Pons (tissue), 1 donor: ENCODE measurements at places on chromosomes 4 and X.

GRCh38 chrX:53018627-53019026 is 30.0 kb upstream of the GPR173 start:
- DNase-seq, result no peak

- DNase-seq, result no peak
Measured at GRCh38 chr4:81912376-81913030, 440.8 kb upstream of the RASGEF1B start.

- DNase-seq, result no peak
Measured at GRCh38 chr4:79904331-79904730, 168.7 kb downstream of the ANTXR2 start.

DNA sequence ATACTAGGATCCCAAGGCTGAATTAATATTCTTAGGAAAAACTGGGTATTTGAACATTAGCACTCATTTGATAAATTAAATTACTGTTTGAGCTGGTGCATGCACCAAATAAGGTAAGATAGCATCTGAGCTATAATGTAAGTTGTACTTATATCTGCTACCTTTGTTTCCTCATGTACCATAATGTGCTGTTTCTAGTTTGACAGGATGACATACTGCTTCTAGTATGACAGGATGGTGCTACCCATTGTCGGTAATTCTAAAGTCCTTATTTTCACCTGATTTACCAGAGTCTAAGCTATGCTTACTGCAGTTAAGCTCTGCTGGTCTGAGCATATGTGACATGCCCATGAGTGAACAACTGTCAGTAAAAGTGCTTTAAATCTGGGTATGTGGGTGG is 1017.5 kb upstream of the IGFBP7 start:
- no peak for DNase-seq

- no peak for DNase-seq
Measured at GRCh38 chr4:130432289-130432688, 1336.3 kb downstream of the C4orf33 start.

- no peak for DNase-seq
Measured at GRCh38 chr4:113646442-113646822, 115.1 kb downstream of the CAMK2D start.

DNA sequence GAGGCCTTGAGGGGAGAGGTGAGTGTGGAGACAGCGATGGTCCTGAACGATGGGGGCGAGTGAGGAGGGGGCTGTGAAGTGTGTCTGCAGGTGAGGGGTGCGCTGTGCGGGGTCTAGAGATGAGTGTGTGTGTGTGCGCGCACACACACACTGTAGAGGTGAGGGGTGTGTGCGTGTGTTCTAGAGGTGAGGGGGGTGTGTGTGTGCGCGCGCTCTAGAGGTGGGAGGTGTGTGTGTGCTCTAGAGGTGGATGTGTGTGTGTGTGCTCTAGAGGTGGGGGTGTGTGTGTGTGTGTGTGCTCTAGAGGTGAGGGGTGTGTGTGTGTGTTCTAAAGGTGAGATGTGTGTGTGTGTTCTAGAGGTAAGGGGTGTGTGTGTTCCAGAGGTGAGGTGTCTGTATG is 574 bp downstream of the BST1 start:
- DNase-seq, result no peak

GRCh38 chrX:119654112-119654531 is 38.8 kb downstream of the SEPTIN6 start:
- DNase-seq, result no peak

GRCh38 chr4:139018971-139019758 is 3.6 kb downstream of the NOCT start:
- no peak for DNase-seq
